ENCODE measurements at places on chromosomes 3 and 15. TPM values are rescaled to one million over a fixed set of nuclear protein-coding genes. Genes with fewer than 3 reads are reported as not detected.

Gene DOCK3
- total RNA-seq: 4.9 TPM

Gene TRIM42
- total RNA-seq: not detected

DNA sequence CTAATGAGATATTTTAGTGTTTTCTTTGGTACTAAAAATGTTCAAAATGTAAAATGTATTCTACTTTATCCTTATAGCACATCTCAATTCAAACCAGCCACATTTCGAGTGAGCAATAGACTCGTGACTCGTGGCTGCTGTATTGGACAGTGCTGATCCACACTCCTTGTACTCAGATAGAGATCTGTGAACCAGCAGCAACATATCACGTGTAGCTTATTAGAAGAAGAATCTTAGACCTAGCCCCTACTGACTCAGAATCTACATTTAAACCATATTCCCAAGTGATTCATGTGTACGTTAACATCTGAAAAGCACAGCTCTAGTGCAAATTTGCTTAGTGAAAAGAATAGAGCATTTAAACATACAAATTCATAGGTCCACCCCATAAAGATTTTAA is 130.9 kb downstream of the IL1RAP start:
- DNase-seq: no peak

DNA sequence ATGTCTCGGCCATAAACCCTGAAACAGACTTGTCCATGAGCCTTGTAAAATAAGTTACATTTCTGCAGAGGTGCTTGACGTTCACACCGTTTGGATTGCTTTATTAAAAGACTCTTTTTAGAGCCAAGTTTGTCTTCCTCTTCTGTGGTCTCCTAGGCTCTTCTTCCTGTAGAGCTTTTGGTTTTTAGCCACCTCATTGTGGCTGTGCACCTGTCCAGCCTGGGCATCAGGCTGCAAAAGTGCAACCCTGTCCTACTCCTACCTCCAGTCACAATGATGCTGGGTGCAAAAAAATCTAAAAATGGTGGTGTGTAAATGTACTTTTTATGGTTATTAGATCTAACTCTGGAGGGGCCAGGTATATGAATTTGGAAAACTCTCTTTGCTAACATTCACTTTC is 2.8 kb upstream of the RIOX2 start:
- no peak for DNase-seq

All from right cardiac atrium (tissue), 5 donors.